ENCODE measurements at places on chromosomes 1 and 21. TPM values are rescaled to one million over a fixed set of nuclear protein-coding genes. Genes with fewer than 3 reads are reported as not detected.

DNA sequence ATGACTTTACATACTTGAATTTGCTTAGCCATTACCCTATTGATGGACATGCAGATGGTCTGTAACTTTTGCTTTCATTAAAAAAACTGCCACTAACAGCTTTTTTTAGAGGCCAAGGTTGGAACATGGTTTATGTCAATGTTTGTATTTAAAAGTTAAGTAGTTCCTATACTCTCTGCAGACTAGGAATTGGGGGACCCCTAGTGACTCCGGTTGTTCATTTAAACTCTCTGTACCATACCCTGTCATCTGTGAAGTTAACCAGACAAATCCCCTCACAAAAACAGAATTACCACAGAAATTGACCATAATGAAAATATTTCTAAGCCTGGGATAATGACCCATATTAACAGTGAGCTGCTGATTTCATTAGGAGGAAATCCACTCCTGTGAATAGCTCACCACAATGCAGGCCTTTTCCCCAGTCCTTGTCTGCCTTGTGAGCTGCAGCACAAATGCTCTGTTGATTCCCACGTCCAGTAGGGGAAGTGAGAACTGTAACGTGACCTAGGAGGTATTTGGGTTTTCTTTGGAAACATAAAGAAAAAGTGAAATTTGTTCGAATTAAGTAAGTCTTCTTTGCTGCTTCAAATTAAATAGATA is 30.2 kb upstream of the CD101 start:
- H3K27ac ChIP-seq: no peak overlapping the region
- H3K27me3 ChIP-seq: no peaks in the 10 kb centered on the region
- no peaks in the 10 kb centered on the region for H3K36me3 ChIP-seq
- no peak for DNase-seq
- H3K4me3 ChIP-seq: no peak overlapping the region
- H3K4me1 ChIP-seq: no peaks in the 10 kb centered on the region

GRCh38 chr1:189596197-189596596 is 881.5 kb downstream of the BRINP3 start:
- DNase-seq: no peak
- H3K27me3 ChIP-seq: no peaks in the 10 kb centered on the region
- no peaks in the 10 kb centered on the region for H3K4me1 ChIP-seq

HMCN1 gene
- 14.6 TPM for total RNA-seq

DNA sequence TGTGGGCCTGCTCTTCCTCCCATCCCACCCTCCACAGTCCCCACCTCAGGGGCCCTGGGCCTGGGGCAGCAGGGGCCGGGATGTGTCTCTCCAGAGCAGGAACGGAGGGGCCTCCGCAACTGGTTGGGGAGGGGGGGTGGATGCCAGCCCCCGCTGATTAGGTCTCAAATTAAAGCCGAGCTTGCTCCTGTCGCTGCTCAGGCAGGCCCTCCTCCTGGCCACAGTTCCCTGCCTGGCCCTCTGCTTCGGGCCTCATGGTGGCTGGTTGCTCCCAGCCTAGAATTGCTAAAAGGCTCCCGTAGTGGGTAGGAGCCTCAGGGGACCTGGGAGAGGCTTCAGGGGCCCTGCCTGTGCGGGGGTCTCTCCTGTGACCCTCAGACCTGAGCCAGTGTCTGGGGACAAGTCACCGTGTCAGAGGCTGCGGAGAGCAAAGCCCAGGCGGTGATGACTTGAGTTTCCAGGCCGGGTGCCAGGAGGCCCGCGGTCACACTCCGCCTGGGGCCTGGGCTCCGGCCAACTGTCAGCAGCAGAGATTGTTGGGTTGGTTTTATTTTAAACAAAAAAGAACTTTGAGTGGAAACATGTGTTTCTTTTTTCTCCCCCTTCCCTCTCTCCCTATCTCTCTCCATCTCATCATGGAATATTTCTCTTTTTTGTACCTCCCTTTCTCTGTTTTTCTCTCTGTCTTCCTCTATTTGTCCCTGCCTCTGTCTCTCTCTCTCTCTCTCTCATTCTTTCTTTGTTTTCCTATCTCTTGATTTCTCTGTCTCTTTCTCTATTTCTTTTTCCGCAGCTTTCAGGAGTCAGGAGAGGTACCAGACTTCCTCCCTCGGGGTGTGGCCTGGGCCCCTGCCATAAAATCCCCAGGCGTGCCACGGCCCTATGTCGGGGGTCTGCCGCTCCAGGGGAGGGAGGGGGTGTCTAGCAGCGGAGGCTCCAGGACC is 20.0 kb upstream of the EPHA2 start:
- H3K27ac ChIP-seq: no peak overlapping the region
- H3K27me3 ChIP-seq: no peaks in the 10 kb centered on the region
- H3K4me1 ChIP-seq: peaks cover 3% of the 10 kb centered on the region
- H3K4me3 ChIP-seq: no peak overlapping the region
- H3K36me3 ChIP-seq: no peaks in the 10 kb centered on the region
- DNase-seq: no peak

IL20 gene
- total RNA-seq: not detected

IL23R gene
- not detected for total RNA-seq

GRCh38 chr1:210857705-210858104 is 276.2 kb downstream of the KCNH1 start:
- H3K27me3 ChIP-seq: no peaks in the 10 kb centered on the region
- DNase-seq: no peak
- no peak overlapping the region for H3K4me3 ChIP-seq
- no peaks in the 10 kb centered on the region for H3K36me3 ChIP-seq
- no peaks in the 10 kb centered on the region for H3K4me1 ChIP-seq
- no peak overlapping the region for H3K27ac ChIP-seq
